Kidney (tissue), 22 donors: ENCODE measurements at places on chromosomes 3 and 15.
A peak's percentile ranks its signal among the peaks of the same experiment; 100 is the strongest.

- no peak for DNase-seq
These were observed 352.0 kb upstream of the ADAMTS9 start for GRCh38 chr3:65039754-65040210.

- DNase-seq: no peak
These were observed 170.7 kb upstream of the TP63 start for GRCh38 chr3:189460511-189460910.

DNA sequence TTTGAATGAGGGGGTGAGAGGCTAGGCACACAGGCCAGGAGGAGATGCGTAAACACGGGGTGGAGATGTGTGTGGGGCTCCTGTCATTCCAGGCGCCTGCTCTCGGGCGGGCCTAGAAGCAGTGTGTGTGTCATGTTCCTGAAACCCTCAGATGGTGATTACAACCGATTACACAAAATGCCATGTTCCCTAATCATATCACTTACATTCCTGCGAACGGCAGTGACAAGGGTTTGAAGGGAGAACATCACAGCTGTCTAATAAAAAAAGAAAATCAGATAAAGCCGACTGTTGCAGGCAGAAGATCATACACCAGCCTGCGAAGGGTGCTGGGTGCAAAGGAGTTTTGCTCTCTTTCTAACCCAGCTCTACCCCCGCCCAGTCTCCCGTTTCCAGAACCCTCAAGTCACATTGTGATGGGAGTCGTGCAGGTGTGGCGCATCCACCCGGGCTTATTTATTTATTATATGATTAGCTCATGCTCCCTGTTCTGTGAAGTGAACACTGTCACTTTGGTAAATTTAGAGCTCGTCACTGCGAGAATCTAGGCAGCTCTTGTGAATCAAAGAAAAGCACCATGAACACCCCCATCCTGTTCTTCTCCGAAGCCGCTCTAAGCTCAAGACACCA, 140.3 kb downstream of the NR2F2 start:
- no peak for DNase-seq

- DNase-seq: no peak
These were observed 444.9 kb upstream of the TBL1XR1 start for GRCh38 chr3:177642042-177642803.

- DNase-seq: no peak
These were observed 167.9 kb downstream of the GREM1 start for GRCh38 chr15:32885713-32886112.

GRCh38 chr3:126340596-126340942, 16.6 kb downstream of the KLF15 start:
- DNase-seq: no peak

DNA sequence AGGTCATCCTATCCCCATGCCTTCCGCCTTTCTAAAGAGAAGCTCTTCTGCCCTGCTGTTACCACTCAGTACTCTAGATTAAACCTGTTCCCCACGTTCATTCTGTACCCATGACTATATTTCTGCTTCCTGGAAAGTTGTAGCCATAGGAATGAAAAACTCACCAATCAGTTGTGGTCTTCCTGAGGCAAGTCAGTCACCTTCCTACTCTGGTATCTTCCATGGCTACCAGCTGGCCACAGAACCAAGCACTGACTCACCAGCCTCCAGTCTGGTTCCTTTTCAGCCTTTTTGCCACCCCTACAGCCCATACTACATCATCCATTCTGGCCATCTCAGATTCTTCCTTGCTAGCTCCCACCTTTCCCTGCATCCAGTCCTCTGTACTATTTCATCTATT, 46.4 kb downstream of the TMEM44 start:
- no peak for DNase-seq

GRCh38 chr15:64583519-64583918, 123.1 kb downstream of the ZNF609 start:
- no peak for DNase-seq

DNA sequence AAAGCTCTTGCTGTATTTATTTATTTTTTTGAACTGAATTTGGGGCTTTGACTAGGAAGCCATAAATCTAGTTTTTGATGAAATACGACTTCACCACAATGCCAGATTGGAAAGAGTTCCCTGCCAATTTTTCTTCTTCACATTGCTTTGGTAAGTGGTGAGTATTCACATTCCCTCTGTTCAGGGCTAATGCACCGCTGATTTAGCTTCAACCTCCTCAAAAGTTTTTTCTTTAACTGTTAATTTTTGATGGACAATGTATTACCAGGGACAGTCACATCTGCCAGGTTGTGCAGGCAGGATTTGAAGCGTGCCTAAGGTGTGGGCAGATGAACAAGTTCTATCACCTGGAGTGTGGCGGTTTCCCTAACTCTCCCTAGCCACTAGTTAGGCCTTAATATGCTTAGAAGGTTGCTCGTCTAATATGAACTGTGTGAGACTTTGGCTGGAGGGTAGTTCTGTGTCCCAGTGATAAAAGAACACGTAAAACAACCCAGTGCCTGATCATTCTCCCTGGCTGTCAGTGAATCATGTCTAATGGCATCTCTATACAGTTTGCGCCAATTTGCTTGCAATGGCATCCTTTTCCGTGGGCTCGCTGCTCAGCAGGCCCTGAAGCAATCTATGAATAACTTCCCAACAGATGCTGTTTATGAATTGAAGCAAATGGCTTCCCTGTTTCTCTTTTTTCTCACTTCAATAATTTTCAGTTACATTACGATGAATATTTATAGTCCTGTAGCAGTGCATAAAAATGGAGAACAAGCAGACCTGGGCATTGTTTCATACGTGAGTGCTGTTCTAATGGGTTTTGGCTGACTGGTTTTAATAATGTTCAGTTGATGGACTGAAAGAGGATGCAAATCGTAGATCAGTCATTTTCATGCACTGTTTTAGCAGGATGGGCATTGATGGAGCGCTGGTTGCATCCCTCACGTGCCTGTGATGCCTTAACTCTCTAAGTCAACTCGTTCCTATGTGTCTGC, 243.2 kb upstream of the SUCLG2 start:
- no peak for DNase-seq

- no peak for DNase-seq
These were observed 10.2 kb upstream of the HTR3C start for GRCh38 chr3:184042617-184043016.

DNA sequence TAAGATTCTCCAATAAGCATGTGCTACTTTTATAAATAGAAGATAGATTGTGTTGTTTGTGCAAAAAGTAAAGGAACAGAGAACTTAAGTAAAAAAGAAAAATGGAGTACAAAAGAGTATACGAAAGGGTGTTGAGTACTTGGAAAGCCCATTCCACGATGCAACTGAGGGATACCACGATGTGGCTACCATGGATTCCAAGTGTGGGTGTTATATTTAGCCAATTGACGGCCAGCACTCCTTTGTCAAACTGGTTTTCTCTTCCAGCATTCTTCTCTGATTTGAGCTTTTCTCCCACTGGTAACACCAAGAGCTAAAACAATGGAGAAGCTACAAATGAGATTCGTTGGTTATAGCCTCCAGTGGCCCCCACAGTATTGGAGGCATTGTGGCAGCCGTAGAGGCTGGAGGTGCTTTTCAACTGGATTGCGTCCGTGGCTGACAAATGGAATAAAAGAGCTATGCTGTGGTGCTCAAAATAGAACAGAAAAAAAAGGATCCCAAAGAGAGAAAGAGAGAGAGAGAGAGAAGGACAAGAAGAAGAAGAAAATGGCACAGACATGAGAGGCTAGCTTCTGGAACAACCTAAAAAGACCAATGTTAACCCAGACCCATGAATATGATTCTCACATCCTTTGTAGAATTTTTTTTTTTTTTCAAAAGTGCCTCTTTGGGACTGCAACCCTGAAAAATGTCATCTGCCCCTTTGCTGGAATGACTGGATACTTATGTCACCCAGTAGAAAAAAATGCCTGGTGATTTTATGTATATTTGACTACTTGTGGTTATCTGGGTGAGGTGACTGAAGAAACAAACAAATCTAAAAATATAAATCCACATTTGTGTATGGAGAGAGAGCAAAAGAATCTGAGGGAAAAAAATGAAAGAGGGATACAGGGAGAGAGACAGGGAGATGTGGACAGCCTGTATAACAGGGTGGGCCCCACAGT, 345.1 kb downstream of the RORA start:
- no peak for DNase-seq

DNA sequence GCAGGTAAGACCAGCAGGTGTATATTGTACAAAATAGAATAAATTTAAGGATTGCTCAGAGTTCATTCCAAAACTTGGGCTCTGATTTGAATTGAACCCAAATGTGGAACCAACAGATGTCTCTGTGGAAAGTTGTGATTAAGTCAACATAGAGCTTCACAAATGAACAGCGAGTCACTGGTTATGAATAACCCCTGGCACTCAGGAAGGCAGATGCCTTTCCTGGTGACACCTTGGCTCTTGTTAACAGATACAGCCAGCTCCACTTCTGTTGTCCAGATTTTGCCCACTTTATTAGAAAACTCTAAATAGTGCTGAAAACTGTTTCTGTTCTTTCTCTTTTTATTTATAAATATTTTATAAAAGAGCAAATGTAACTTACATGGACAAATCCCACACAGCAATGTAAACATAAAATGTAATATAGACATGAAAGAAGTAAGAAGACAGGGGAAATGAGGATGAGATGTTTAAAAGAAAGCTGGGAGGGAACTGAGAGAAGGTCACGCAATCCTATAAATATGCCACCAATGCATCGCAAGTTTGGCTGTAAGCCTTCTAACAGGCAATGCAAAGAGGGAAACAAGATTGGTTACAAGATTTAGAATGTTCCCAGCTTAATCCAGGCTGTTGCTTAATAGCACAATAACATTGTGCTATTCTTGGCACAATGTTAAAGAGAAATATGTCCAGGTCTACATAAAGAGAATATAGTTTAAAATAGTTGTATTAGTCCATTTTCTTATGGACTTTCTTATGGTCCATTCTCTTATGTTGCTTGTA, 495.5 kb downstream of the TAFA4 start:
- DNase-seq: no peak

- DNase-seq: peak; percentile 27
These were observed 376.3 kb downstream of the GAP43 start for GRCh38 chr3:115999613-116000012.

GRCh38 chr15:80855206-80855605, 76.0 kb downstream of the CEMIP start:
- DNase-seq: peak; percentile 12

DNA sequence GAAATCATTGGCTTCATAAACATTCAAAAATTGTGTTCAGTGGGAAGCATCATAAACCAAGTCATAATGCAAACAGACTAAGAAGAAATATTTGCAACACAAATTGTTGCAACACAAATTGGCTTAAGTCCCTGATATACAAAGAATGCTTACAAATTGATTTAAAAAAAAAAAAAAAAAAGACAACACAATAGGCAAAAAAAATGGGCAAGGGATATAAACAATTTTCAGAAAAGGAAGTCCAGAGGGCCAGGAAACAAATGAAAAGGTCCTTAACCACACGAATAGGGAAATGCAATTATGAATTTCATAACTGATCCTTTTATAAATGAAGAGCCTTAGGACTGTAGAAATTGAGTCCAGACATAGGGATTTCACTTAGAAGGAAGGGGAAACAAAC, 98.9 kb downstream of the LRRK1 start:
- DNase-seq: no peak

DNA sequence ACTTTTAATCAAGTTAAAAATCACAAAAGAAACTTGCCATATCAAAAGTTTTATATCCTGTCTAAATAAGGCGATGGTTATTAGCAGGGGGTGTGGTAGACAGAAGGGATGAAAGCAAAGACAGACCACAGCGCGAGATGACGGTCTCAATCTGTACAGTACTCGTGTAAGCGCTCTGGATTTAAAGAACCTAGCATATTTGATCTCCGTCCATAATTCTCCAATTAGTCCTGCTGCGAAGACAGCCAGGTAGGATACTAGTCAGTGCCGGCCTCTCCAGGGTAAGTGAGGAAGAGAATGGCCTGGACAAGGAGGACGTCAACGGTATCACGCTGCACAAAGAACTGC, 701 bp downstream of the SGO1 start:
- DNase-seq: peak; percentile 14

GRCh38 chr3:34969513-34969912, 669.8 kb upstream of the ARPP21 start:
- no peak for DNase-seq

DNA sequence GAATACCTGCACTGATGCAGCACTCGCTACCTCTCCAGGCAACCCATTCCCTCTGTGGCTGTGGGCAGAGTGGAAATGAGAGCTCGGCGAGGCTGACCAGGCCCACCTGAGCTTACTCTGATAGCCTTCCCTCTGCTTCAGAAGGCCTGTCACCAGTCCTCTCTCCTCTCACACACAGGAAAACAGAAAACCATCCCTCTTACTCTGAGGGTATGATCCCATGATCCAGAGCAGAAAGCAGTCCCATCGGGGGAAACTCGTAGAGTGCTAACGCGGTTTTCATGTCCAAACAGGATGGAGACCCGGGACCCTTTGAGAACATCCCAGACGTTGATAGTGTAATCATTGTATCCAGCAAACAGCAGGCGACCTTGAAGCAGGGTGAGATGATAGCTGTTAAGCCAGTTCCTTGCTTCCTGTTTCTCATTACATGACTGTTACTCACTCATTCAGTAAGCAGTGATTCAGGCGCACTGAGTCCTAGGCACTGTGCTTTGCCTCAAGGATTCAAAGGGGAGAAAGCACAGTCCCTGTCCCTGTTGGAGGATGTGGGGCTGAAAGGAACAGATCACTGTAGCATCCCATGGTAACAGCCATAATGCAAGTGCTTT, 11.8 kb upstream of the BCL2L10 start:
- DNase-seq: no peak

DNA sequence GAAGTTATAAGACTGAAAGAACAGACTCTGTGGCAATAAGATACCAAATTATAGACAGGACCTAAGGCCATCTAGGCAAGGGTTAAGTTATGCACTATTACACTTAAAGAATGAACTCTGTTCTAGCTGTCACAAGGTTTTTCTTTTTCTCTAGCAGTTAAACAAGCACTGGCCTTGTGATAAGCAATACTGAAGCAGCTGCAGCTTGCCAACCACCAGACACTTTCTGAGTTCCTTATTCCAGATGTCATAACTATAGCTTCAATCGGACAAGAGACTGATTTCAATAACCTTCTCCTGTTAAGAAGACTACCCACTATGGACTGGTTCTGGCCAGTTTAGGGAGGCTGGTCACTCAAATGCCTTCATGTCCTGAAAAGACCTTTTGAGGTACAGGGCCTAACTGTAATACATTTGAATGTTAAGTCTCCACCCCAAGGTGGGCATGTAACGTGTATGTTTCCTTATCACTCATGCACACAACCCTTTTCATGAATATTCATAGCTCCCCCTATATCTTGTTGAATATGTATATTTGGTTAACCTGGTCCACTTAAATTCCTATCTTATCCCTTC, 85.8 kb downstream of the CFAP20DC start:
- no peak for DNase-seq

- peak; percentile 59 for DNase-seq
These were observed 52.6 kb downstream of the WNT7A start for GRCh38 chr3:13827256-13827655.

DNA sequence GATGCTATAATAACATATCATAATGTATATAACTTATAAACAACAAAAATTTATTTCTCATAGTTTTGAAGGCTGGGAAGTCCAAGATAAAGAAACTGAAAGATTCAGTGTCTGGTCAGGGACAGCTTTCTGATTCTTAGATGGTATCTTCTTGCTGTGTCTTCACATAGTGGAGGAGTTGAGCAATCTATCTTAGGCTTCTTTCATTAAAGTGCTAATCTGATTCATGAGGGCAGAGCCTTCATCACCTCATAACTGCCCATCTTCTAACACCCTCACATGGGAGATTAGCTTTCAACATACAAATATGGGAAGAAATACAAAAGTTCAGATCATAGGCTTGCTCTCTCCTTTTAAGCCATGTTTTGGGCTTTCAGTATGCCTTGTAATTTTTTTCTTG, 774.8 kb upstream of the EPHA6 start:
- DNase-seq: no peak

GRCh38 chr3:147411238-147411814, 2.2 kb downstream of the ZIC1 start:
- no peak for DNase-seq
